NCI-H774 (cell line): ENCODE measurements at places on chromosomes 6 and 20.
A peak's percentile ranks its signal among the peaks of the same experiment; 100 is the strongest.

DNA sequence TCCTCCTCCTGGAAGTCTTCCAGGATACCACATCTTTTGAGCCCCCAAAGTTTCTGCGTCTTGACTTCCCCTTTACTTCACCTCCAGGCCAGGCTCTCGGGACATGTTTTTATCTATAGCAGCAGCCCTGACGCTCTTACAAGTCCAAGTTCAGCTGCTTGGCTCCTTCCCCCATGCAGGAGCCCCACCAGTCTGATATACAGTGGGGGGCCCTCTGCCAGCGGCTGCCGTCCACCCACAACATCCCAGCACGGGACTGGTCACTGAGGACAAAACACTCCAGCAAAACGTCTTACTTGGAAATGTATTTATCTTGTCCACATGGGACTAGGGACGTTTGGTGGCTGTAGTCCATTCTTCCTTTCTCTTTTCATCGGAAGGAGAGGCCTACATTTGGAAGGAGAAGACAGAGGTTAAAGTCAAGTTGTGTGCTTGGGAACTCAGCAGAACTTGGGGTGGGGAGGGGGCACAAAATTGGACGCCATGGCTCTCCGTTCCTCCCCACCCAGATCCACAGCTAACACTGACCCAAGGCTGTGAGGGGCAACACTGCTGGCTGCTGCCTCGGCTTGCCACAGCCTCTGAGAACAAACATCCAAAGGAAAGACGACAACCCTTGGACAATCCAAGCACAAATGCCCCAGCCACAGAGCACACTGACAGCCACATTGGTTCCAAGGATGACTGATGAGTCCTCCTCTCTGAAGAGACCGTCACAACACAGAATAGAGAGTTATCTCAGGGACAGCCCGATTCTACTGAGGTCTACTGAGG is 79.2 kb downstream of the PRND start:
- DNase-seq, result no peak

DNA sequence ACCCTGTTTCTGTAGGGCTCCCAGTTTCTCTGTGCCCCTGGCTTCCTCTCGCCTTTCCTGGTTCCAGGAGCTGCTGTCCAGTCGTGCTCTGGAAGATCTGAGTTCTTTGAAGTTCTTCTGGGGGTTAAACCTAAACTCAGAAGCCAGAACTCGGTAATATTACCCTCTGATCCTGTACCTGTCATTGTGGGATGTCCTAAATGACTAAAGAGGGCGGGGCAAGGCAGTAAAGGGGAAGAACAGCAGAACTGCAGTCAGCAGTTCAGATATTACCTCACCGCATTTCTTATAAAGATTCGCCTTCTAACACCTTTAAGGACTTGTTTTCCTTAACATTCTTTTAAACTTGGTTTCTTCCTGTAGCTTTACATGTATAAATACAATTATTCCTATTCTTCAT is 63.9 kb downstream of the FAM120B start:
- DNase-seq, result no peak

DNA sequence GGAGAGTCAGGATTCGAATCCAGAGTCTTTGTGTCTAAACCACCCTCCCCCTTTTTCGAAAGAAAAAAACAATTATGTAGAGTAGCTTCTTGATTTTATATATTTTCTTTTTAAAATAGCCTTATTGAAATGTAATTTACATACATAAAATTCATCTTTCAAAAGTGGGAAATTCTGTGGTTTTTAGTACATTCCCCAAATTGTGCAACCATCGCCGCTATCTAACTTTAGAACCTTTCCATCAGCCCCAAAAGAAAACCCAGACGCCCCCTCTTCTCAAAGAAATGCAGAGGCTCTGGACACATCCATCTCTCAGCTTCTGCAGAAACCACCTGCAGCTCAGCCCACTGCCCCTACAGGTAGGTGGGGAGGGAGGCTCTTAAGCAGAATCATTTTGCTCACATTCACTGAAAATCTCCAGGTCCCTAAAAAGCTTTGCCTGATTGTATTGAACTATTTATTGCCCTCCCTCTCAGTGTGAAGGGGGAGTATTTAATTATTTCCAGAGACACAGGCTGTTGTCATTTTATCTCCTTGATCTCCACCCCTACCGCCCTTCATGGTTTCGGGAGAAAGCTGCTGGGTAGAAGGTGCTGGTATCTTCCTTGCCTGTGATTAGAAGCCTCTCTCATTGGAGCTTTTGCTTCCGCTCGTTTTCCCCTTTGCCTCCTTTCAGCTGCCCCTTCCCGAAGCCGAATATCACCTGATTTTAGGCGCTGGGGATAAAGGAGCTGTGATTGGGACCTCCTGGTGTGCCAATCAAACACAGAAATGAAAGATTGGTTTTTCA is 68.7 kb upstream of the KCNG1 start:
- no peak for DNase-seq

DNA sequence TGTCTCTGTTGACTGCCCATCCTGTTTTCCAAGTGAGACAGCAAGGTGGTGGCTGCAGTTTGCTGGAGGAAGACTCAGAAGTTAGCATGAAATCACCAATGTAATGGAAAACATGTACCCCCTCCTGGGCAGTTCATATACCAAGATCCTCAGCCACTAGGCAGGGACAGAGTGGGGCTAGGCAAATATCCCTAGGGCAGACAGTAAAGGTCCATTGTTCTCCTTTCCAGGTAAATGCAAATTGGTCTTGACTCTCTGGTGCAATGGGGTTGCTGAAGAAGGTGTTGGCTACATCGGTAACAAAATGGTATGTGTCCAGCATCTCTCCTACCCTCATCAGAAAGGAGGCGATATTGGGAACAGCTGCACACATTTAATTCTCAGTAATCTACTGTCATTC is 233.6 kb upstream of the SOX4 start:
- DNase-seq, result no peak

GRCh38 chr20:47951521-47951971 is 166.3 kb upstream of the SULF2 start:
- DNase-seq, result no peak

DNA sequence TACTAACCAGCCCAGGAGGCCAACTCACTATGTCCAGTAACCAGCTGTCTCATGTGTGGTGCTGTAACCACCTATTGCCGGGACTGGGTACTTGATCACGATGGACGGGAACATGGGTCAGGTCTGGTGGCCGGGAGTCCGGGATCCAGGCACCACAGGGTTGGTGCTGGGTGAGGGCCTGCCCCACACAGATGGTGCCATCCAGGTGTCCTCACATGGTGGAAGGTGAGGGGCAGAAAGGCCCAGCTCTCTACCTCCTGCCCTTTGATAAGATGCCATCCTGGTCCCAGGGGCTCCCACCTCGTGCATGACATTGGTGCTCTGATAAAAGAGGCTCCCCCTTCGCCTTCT is 116.3 kb downstream of the TAF4 start:
- no peak for DNase-seq

GRCh38 chr20:62899633-62900051 is 26.7 kb downstream of the DIDO1 start:
- no peak for DNase-seq

DNA sequence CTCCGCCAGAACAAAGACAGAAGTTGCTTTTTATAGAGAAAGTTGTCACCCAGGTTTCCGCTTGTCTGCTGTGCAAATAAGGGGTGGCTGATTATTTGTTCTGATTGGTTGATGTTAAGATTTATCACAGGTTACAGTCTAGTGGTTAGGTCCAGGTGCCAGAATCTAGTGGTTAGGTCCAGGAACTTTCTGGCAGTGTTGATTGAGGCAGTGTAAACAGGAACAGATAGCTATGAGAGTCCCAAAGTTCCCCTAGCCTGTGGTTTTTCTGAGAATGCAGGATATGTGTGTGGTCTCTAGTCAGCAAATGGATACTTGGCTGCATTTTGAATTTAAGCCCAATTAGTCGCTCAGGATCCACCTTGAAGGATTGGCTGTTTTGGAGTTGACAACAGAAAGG is 148.0 kb downstream of the TMEM200A start:
- DNase-seq, result peak; percentile 36

- no peak for DNase-seq
Observed at GRCh38 chr20:61220131-61220530, 31.9 kb upstream of the CDH4 start.

DNA sequence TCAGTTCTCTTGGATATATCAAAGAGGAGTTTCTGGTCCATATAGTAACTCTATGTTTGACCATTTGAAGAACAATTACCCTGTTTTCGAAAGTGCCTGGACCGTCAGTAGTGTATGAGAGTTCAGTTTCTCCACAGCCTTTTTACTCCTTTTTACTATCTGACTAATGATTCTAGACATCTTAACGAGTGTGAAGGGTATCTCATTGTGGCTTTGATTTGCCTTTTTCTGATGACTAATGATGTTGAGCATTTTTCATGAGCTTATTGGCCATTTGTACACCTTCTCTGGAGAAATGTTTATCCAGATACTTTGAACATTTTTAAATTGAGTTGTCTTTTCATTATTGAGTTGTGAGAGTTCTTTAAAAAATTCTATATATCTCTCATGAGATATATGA is 114.9 kb upstream of the ATXN1 start:
- DNase-seq, result no peak

- no peak for DNase-seq
Observed at GRCh38 chr6:12976366-12976765, 259.8 kb downstream of the PHACTR1 start.

- DNase-seq, result no peak
Observed at GRCh38 chr6:38176797-38177751, 357.5 kb downstream of the ZFAND3 start.

DNA sequence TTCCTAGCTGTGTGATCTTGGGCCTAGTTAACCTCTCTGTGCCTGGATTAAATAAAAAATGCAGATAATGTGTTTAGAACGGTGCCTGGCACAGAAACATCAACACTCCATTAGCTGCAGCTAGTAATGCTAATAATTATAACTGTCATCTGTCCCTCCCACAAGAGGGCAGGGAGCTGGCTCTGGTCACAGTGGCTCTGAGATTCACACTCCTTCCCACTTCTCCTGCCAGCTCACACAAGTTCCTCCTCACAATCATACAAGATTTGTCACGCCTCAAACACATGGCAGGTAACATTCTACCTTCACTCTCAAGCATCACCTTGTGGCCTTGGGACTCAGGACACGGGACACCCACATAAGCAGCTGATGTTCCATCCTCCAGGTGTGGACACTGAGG is 2.4 kb downstream of the ADA start:
- DNase-seq, result no peak

- DNase-seq, result no peak
Observed at GRCh38 chr6:33983721-33984465, 162.0 kb downstream of the GRM4 start.
